G401 (cell line): ENCODE measurements at places on chromosomes 6 and 20.

DNA sequence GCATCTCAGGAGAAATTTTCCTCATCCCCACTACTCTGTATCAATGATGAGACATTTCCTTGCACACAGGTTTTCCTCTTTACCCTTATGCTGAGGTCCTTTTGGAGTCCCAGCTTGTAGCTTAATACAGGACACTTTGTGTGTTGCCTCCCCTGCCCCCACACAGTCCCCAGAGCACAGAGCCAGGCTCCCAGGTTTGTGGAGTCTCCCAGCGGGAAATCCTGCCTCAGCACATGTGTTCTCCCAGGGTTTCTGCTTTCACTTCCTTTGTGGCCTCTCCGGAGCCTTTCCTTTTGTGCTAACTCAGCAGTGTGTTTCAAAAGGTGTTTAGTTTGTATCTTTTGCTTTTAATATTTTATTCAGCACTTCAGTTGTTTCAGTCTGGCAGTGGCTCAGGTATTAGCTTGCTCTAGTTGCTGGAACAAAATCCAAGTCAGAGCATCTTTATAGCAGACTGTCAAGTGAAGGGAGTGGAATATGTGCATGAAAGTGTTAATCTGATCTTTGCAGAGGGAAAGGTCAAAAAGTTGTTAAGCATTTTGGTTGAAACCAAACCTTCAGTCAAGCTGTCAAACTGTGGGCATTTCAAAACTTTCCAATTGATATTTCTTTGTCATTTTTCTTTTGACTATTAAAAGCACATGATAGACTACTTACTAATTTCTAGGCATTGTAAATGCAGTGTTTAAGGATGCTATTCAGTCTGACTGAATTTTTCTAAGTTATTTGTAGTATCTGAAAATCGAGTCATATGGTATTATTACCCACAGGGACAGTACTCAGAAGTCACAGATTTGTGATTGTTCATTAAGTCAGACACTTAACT lies 8.6 kb downstream of the SNX9 start:
- no peak for DNase-seq

- DNase-seq, result no peak
These were observed 6.3 kb upstream of the UTRN start for GRCh38 chr6:144278659-144279314.

- no peak for DNase-seq
These were observed 256.6 kb upstream of the EPHA7 start for GRCh38 chr6:93675856-93676417.

GRCh38 chr6:135383301-135383700 lies 114.2 kb downstream of the AHI1 start:
- DNase-seq, result no peak

DNA sequence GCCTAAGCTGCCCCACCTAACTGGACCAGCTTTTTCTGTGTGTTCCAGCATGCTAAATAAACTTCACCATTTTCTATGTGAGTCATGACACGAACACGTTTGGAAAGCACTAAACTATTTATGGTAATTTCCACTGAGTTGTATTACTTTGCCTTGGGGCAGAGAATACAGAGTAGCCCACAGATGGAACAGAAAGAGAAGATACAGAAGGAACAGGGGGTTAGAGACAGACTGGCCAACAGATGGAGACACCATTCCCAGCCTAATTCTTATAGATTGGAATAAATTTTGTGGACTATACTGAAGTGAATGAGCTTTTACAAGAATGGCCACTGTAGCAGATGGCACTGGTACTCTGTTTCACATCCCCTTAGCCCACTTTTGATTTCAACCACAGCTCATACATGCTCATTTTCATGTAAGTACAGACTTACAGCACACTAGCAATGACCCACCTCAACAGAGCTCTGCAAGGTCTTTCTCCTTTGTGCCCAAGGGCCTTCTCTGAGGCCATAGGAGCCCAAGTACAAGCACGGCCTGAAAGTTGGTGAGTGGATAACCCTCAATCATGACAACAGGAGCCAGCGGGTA lies 13.1 kb upstream of the NT5DC1 start:
- DNase-seq, result no peak
